Stimulated activated CD8-positive, alpha-beta memory T cell treated with anti-CD3 and anti-CD28 coated beads, Interleukin-2, amount 100 ng/mL, for 1 hour (primary cell): ENCODE measurements at places on chromosomes 4 and X.

- DNase-seq, result no peak
Observed at GRCh38 chr4:73599182-73599581, 21.1 kb downstream of the RASSF6 start.

GRCh38 chr4:77662396-77662795 is 56.8 kb downstream of the CXCL13 start:
- no peak for DNase-seq

DNA sequence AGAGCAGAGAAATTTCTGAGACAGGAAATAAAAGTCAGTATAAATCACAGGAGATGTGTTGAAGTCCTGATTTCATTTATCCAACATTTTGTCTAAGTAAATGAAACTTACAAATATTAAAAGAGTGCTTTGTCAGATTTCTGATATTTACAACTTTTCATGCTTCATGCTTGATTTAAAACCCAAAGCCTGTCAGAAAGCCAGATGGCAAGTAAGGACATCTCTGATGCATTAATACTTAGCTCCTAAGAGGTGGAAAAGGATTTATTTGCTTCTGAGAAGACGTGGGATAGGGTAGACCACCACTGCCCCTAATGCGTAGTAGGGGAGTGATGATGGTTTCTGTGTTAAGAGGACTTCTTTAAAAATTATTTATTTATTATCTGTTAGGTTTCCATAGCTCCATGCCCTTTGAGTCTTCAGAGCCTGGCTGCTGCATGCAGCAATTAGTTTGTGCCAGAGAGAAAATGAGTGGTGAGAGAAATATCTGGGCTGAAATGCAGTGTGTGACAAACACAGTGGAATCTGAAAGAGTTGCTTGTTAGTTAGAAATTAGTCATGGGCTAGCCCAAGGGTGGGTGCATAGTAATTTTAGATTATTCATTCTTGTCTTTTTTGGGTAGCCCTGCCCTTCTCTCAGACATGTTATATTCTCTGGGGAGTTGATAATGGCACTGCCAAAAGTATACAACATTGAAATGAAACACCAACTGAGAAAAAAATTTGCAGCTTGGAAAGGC is 333.8 kb downstream of the C4orf33 start:
- no peak for DNase-seq

DNA sequence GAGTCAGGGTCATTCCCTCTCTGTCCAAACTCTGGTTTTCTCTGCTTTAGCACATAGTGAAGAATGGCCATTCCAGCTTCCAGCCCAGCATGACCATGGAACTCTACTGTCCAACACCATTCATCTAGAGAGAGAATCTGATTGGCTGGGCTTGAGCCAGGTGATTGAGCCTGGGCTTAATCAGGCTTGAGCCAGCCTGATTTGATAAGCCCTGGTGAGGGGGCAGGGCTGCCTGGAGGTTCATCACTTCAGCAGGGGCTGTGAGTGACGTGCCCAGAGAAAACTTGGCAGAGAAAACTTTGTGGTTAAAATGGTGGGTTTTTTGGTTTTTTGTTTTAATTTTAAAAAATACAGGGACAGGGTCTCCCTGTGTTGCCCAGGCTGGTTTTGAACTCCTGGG is 62.5 kb downstream of the KIAA0232 start:
- DNase-seq, result no peak

- DNase-seq, result no peak
Observed at GRCh38 chr4:112514647-112515197, 1.3 kb downstream of the NEUROG2 start.

- DNase-seq, result no peak
Observed at GRCh38 chr4:114015444-114015899, 36.0 kb upstream of the ARSJ start.

DNA sequence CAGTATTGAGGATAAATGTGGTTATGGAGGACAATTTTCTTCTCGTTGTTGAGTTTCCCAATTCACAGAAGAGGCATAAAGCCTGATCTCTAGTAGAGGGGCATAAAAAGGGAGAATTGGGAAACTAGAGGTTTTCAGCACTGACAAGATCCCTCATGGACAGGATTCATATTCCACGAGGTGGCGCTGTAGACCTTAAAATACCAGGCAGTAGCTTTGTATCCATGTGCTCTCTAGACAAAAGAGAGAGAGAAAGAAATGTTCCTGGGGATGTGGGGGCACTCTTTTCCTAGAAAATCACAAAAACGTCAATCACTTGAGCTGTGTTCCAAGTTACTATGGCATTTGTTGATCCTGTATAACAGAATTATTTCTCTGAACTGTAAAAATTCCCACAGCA is 128.3 kb downstream of the MAGEE1 start:
- DNase-seq, result no peak

GRCh38 chrX:50643525-50644137 is 170.4 kb downstream of the SHROOM4 start:
- no peak for DNase-seq

- DNase-seq, result no peak
Observed at GRCh38 chrX:115047715-115048114, 30.3 kb upstream of the IL13RA2 start.

DNA sequence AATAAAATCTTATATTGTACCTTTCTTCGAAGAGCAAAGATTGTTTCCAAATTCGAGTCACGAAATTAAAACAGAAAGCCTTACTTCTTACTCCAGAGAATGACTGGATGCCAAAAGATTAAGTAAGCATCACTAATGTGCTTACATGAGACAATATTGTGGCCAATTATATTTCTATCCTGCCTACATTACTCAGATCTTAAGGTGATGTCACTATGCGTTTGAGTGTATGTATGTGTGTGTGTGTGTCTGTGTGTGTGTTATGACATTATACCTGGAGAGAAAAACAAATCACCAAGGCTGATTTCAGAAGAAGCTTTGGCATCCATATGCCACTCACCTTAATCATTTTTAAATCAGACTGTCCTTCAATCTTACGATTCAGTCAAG is 556.3 kb downstream of the PPARGC1A start:
- no peak for DNase-seq

DNA sequence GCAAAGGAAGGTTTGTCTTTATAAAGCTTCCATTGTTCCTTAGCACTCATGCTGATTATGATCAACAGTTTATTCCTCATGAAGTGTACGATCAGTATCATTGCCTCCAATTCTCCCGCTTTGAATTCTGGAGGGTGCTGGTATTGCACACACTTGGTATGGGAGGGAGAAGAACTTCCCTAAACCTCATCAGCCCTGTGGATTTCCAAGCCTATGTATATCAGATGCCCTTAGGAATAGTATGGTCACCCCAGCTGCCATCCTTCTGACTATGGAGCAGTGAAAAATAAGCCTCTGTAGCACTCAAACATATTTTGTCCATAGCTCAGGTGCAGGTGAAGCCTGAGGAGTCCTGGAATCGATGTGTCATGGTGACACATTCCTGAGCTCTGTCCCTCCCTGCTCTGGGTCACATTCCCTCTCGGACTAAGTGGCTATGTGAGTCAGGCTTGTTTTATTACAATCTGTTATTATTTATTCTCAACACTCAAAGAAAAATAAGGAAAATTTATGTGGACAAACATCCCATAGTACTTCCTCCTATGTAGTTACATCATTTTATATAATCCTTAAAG is 2.0 kb upstream of the ZDHHC9 start:
- no peak for DNase-seq

GRCh38 chrX:36974911-36975310 is 33.3 kb upstream of the FAM47C start:
- no peak for DNase-seq

DNA sequence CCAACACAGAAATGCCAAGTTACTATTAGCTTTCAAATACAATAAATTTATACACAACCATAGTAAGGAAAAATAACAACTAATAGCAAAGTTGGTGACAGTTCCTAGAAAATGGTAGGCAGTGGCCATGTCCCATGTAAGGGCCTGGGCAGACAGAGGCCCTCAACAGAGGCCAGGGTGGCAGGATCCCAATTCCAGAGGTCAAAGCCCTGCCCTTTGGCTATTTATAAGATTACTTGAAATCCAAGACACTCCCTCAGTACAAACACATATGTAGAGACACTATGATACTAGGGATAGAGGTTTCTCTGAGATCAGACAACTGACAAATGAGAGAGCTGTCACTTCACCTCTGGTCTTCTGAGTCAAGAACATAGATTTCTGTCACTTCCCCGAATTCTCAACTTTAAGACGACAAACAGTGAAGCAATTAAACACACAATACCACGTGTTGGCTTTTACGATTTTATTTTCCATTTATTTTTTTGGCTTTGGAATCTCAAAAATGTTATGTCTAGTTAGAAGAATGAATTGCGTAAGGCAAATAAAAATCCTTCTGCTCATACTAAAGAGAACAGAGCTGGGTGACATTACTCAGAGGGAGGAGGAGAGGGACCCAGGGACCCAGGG is 16.3 kb upstream of the MAOB start:
- no peak for DNase-seq

GRCh38 chrX:66914080-66914479 is 275.2 kb upstream of the EDA2R start:
- no peak for DNase-seq

DNA sequence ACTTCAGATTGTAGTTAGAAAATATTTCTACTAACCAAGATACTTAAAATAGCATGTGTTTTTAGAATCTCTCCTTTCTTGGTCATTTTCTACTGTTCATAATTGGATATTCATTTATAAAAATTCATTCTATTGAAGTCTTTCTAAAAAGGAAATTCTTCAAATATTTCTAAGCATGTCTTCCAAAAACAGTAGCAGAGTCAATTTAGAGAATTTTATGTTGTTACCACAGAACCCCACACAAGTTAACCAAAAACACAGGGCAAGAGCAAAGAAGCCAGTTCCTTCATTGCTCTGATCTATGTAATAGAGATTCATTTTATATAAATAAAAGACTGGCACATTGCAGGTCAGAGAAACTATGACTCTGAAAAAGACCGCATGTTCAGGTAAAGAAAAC is 345.1 kb upstream of the PITX2 start:
- DNase-seq, result no peak

DNA sequence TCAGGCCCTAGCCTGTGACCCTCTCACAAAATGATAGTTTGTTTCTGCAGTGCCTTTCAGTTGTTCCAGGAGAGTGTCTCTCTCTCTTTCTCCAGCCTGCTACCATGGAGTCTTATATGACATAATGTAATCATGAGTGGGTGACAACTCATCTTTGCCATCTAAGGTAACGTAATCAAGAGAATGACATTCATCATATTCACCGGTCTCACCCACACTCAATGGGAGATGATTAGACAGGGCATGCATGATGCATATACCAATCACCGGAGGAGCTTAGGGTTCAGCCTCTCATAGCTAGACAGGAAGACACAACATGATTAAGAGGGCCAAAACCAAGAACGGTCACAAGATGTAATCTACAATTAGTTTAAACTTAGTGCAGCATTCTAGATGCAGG is 97.1 kb upstream of the FAM9B start:
- DNase-seq, result no peak
